Activated T-helper 1 cell treated with anti-CD3 and anti-CD28 coated beads, Interleukin-2, amount 50 U/mL, for 16 hours (primary cell): ENCODE measurements at places on chromosomes 11 and 22.

GRCh38 chr11:115286614-115287013, 217.6 kb downstream of the CADM1 start:
- no peak for DNase-seq

DNA sequence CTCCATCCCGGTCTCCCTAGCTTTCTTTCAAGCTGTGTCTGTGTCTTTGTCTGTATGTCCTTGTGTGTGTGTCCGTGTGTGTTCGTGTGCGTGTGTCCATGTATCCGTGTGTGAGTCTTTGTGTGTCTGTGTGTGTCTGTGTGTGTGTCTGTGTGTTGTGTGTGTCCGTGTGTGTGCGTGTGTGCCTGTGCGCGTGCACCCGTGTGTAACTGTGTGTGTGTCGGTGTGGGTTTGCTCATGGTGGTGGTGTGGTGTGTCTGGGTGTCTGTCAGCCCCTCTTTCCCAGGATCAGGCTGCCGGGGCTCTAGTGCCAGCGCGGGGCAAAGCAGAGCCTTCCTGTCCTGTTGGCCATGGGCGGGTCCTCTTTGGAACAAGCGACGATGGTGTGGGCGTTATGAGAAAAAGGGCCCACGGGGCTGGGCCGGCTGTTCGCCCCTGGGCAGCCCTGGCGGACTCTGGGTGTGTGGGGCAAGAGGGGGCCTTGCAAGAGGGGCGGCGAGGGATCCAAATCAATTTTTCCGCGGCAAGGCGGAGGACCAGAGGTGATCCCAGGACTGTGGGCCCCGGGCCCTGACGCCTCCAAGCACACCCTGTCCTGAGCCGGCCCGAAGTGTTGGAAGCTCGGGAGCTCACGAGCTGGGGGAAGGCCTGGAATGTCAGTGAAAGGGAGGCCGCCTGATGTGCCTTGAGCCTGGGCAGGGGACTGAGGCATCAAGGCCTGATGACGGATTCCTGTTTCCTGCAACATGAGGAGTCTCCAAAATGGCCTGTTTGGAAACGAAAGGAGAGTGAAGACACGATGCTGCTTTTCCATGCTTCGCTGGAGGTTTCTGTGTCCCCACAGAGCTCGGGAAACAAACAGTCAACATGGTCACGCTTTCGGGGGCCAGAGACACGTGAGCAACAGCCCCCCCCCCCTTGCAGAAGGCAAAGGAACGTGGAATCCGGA, 3929.2 kb upstream of the OR11H1 start:
- no peak for DNase-seq

DNA sequence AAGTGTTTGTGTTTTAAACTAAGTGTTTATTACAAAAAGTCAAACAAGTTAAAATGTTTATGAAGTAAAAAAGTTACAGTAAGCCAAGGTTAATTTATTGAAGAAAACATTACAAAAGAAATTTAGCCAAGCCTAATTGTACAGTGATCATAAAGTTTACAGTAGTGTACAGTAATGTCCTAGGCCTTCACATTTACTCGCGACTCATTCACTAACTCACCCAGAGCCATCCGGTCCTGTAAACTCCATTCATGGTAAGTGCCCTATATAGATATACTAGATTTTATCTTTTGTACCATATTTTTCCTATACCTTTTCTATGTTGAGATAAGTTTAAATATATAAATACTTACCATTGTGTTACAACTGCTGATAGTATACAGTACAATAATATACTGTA, 481.8 kb upstream of the TENM4 start:
- DNase-seq = no peak

- no peak for DNase-seq
These were observed 30.8 kb downstream of the SYTL2 start for GRCh38 chr11:85779956-85780640.

GRCh38 chr11:121067962-121068647, 32.9 kb upstream of the TECTA start:
- DNase-seq = no peak
